ENCODE measurements at places on chromosomes 6 and 20.

DNA sequence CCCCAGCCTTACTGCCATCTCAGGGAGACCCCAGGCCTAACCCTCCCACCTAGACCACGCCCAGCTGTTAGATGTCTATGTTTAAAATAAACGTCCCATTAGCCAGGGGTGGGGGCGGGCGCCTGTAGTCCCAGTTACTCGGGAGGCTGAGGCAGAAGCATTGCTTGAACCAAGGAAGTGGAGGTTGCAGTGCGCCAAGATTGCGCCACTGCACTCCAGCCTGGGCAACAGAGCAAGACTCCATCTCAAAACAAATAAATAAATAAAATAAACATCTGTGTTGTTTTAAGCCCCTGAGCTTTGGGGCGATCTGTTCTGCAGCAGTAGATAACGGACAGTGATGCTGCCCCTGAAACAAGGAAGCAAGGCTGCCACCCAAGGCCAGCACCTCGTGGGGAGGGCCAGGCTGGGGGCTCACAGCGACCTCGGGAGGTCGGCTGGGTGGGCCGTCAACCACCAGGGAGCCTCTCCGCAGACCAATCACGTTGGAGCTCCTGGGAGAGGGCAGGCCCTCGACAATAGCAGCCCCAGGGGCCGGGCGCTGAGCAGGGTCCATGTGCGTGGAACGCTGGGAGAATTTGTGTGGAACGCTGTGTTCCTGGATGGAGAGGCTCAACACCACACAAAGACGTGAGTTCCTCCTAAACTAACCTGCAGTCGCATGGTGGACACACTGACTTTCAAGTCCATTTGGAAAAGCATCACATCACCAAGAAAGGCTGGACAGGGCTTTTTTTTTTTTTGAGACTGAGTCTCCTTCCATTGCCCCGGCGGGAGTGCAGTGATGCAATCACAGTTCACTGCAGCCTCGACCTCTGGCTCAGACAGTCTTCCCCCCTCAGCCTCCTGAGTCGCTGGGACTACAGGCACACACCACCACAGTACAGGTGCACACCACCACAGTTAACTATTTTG lies 1.0 kb upstream of the HELZ2 start:
- no peak for DNase-seq

- no peak for DNase-seq
Measured at GRCh38 chr20:24148372-24148771, 159.8 kb upstream of the GGTLC1 start.

DNA sequence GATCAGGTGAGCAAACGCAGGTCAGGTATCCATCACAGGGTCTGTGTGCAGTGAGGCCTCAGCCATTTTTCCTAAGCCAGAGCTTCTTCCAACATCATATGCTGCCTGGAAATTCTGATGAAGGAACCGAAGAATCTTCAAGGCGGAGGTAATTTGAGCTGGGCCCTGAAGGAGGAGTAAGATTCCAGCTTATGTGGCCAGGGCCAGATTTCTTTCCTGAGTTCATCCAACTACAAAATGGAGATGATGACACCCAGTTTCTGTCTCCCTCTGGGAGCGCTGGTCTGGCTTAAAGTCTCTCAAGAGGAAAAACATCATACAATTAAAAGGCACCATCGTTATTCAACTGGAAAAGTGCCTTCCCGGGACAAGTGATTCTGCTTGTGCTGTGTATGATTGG lies 6.9 kb upstream of the MANBAL start:
- DNase-seq, result no peak

DNA sequence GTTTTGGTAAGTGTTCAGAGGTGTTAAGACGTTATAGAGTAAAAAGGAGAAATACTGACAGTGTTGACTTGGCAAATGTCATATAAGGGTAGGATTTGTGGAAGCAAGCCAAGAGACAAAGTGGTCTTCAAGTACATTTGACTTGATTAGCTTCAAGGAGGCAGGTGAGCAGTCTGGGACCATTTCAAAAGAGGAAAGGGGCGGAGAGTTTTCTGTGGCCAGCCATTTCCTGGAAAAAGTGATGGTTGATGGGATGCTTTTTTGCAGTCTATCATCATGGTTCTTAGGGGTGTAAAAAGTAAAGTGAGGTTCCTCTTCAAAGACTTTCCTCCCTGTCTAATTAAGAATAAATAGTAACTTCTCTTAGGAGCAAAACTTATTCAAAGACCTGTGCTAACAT lies 28.7 kb downstream of the FKBP1A start:
- DNase-seq, result no peak

DNA sequence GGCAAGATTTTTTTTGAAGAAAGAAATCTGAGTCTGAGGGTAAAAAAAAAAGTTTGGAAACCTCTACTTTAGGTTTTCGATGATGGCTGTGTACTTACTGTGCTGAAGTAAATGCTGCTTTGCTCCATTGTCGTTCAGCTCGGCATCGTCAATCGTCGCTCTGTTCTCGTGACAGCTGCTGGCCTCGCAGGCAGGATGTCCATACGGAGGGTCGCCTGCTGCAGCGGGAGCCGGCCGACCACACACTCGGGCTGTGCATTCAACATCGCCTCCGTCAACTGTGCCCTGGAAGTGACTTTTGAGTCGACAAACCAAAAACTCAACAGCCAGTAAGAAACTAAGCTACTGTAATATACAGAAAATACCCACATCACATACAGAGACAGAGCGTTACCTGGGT lies 53.1 kb upstream of the SMOC2 start:
- no peak for DNase-seq

DNA sequence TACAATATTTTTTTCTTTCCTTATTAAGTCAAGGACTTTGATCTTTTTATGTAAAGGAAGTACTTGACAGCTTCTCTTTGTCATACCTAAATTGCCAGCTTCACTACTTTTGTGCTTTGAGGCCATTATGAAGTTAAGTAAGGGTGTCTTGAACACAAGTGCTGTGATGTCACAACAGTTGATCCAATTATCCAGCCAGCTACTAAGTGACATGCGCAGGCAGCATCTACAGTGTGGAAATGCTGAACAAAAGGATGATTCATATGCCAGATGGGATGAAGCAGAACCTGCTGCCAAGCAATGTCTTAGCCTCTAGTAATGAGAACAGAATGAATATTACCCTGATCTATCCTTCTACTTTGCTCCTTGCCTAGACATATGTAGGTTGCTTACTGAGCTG lies 68.3 kb upstream of the TMEM244 start:
- DNase-seq, result no peak

GRCh38 chr6:112253841-112254816 lies at the start of gene LAMA4:
Gene LAMA4 (minus strand): TSS chr6:112254567. CDS start chr6:112254150, 417 bp downstream.
- peak; percentile 11 for DNase-seq

- DNase-seq, result no peak
Measured at GRCh38 chr20:22404419-22405170, 179.8 kb downstream of the FOXA2 start.

- no peak for DNase-seq
Measured at GRCh38 chr6:13081189-13081563, 247.2 kb downstream of the TBC1D7 start.

GRCh38 chr6:2611092-2611491 lies 139.6 kb downstream of the MYLK4 start:
- DNase-seq, result no peak

GRCh38 chr20:35527122-35527769 lies 2.2 kb downstream of the C20orf173 start:
- DNase-seq, result no peak

DNA sequence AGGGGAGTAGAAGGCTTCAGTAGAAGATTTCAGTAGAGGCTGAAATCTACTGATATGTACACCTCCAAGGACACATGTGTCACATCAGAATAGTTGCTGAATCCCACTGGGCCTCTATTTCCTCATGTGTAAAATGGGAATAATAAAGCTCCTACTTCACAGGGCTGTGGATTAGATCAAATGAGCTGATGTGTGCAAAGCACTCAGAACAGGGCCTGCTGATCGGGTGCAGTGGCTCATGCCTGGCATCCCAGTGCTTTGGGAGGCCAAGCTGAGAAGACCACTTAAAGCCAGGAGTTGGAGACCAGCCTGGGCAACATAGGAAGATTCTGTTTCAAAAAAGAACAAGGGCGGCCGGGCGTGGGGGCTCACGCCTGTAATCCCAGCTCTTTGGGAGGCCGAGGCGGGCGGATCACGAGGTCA lies 8.1 kb upstream of the AP5S1 start:
- DNase-seq, result no peak

- no peak for DNase-seq
Measured at GRCh38 chr6:131226459-131227157, 91.3 kb downstream of the AKAP7 start.

DNA sequence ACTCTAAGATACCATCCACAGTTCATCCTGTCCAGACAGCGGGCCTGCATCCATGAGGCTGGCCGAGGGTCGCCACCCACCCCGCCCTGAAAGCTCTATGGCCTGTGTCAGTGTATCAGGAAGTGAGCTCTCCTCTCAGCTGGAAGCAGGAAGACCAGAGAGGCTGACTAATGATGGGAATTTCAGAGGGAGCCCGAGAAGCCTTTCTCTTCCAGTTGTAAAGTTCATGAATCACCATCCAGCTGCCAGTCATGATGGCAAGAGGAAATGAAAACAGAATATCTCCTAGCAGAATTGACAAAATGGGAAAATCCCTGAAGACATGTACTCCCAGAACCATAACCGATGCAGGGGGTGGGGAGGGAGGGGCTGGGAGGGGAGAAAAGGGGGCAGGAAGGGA lies 109.6 kb upstream of the RPS6KA2 start:
- no peak for DNase-seq

GRCh38 chr6:160267102-160267501 lies 8.5 kb upstream of the SLC22A2 start:
- no peak for DNase-seq

- DNase-seq, result peak; percentile 29
Measured at GRCh38 chr6:34237316-34237721, 646 bp downstream of the HMGA1 start.

- DNase-seq, result no peak
Measured at GRCh38 chr20:62039738-62040137, 25.9 kb downstream of the TAF4 start.

- peak; percentile 3 for DNase-seq
Measured at GRCh38 chr6:112296122-112296521, 41.8 kb upstream of the LAMA4 start.

GRCh38 chr6:13527671-13528056 lies 40.3 kb upstream of the GFOD1 start:
- no peak for DNase-seq

- peak; percentile 38 for DNase-seq
Measured at GRCh38 chr6:6657085-6657819, 68.7 kb downstream of the LY86 start.

- no peak for DNase-seq
Measured at GRCh38 chr6:167933847-167934246, 63.6 kb upstream of the KIF25 start.

DNA sequence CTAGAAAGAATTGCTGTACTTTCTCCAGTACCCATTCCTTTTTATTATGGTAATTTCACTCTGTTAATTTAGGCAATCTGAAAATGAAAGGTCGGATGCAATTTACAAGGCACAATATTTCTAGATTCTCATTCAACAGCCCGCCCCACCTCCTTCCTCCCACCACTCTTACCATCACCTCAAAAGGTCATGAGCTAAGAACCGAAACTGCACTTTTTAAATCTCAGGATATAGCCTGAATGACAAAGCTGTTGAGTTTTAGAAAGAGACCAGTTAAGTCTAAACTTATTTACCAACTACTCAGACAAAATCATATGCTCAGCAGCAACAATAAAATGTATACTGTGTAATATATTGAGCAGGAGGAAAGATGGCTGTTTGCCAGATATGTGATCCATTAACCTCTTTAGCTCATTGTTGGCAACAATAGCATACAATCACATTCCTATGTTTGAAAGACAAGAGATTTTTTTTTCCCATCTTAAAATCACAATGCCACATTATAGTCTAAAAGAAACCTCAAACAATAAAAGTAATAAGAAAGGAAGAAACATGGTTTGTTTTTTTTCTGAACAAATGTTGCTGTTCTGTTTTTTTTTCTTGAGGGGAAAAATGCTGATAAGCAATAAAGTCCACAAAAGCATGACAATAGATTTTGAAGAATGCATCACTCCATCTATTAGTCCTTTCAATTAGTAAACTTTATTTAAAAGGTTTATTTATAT lies 1.6 kb upstream of the HS3ST5 start:
- DNase-seq, result no peak

Data from stimulated activated CD4-positive, alpha-beta T cell treated with anti-CD3 and anti-CD28 coated beads, Interleukin-1b, Interleukin-23, amount 100 ng/mL, for 48 hours (primary cell).